ENCODE measurements at places on chromosomes 5 and 9.

DNA sequence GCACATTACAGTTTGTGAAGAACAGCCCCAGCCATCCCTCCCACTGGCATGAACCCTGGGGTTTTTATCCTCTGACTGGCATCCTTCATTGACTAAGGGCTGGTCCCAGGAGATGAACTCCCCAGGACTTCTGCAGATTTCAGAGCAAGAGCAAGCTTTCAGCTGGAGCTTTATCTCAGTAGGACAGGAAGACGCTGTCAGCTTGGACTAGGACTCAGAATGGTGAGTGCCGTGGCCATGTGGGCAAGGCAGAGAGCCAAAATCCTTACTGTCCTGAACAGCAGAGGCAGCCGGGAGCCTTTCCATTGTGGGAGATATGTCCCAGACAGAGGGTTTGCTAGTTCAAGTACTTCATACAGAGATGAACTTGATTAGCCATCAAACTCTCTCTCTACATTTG lies 3.2 kb upstream of the ACOT12 start:
- DNase-seq, result no peak

GRCh38 chr9:119368681-119369581 lies at the start of gene BRINP1:
Gene BRINP1, minus strand, starts transcription at chr9:119369435. Its CDS starts 56,080 bp downstream, at chr9:119313355.
- peak; percentile 89 for DNase-seq

GRCh38 chr5:174412941-174413340 lies 311.4 kb upstream of the MSX2 start:
- DNase-seq, result peak; percentile 42

DNA sequence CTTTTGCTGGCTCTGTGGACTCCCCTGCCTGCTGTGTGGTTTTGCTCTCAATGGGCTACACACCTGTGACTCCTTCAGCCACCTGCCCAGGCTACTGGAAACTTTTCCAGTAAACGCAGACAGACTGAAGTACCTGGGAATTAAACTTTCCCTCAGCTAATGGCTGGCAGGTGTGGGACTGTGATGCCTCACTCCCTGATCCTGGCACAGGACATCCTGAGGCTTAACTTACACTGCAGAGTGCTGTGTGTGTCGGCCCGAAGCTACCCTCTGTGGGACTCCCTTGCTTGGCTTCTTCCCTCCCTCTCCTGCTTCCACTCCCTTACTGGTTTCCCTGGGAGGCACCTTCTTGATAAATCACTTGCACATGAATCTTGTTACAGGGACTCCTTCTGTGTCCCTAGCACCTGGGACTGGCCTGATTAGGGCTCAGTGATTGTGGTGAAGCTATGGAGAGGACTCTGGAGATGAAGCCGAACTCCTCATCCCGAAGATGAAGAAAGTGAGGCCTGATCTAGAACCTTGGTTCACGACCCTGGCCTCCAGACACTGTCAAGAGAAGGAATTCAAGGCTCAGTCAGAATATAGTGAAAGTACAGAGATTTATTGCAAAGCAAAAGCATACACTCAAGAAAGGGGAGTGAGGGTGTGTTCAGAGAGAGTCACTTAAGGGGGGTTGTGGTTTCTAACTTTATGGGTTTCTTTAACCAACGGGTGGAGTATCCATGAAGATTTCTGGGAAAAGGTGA lies 113.4 kb upstream of the ALDH1B1 start:
- DNase-seq, result no peak

GRCh38 chr5:159083548-159084452 lies 15.9 kb downstream of the EBF1 start:
- no peak for DNase-seq

DNA sequence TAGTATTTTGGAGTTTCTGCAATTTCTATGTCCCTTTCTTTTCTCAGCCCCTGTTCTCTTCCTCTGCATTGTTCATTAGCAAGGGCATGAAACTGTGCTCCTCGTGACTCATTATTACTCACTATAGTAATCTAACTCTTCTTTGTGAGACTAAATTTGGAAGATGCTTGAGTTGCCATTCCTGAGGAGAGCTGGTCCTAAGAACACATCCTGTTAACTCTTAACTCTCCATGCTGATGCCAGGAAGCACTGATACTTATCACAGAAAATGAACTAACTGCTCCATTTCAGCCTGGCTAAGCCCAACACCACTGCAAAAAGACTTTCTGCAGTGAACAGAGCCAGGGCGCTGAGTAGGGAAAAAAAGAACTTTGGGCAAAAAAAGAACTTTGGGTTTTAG lies 10.6 kb upstream of the CSNK1A1 start:
- DNase-seq, result peak; percentile 81

DNA sequence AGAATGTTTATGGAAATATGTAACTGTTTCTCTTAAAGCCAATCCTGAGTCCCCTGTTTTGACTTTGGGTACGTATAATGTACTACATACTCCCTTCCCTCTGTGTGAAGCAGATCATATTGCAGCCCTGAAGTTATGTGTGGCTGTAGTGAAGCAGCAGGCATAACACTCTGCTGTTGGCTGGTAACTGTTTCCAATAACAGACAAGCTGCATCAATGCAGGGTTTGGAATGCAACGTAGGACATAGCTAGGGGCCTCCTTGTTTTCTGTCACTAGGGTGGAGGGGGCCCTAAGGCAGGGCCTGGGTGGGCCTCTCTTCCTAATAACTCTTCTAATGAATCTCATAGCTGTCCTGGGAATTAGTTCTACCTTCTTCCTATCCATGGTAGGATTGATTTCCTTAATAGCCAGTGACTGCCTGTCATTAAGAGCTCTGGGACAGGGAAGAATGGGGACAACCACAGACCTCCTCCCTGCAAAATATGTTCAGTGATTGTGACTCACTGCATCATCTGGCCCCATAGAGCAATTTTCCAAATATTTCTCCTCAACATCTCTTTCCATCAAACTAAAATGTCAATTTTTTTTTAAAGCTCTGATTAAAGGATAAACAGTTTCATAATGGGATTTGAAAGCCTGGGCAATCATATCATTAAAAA lies 129.6 kb upstream of the HMHB1 start:
- no peak for DNase-seq
